ENCODE measurements at places on chromosomes 3 and 15.
A peak's percentile ranks its signal among the peaks of the same experiment; 100 is the strongest.

- DNase-seq = no peak
Observed at GRCh38 chr15:62807539-62808130, 234.9 kb upstream of the TPM1 start.

GRCh38 chr15:25937796-25938195 is 74.7 kb upstream of the ATP10A start:
- peak; percentile 35 for DNase-seq

- DNase-seq = no peak
Observed at GRCh38 chr3:46132565-46132964, 75.5 kb downstream of the CCR1 start.

DNA sequence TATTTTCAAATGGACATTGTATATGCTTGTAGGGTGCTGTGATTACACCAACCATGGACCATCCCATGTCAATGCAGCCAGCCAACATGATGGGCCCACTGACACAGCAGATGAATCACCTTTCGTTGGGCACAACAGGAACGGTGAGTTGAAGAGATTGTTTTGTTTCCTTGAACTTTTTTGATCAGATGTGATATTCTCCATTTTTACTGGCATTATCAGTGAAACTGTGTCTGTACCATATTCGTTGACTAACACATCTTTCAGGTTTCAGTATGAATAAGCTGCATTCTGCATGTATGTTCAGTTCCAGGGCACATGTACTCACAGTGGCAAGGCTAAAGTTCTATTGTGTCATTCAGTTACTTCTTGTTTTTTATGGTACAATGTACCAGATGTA is 655.2 kb downstream of the RBMS3 start:
- DNase-seq = no peak

- DNase-seq = peak; percentile 64
Observed at GRCh38 chr15:60070838-60071493, 66.9 kb downstream of the FOXB1 start.

GRCh38 chr15:55993804-55994560 is 570 bp upstream of the NEDD4 start:
- DNase-seq = peak; percentile 66

- peak; percentile 44 for DNase-seq
Observed at GRCh38 chr3:138833899-138834595, 681 bp downstream of the PIK3CB start.

DNA sequence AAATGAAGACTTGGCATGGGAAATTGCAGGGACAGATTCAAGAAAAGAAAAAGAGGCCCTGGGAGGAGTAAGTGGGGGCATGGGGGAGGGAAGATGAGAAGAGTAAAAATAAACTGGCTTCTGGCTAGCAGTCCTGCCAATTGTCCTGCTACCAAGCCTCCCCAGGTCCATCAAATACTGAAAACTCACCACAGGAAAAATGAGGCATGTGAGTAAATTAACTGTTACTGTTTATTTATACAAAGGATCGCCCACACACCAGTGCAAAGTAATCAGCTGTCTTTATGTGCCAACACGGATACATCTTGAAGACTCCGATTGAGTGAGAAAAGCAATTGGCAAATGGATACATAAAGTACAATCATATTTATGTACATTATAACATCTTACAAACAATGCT is 10.7 kb upstream of the KLHL25 start:
- DNase-seq = no peak

DNA sequence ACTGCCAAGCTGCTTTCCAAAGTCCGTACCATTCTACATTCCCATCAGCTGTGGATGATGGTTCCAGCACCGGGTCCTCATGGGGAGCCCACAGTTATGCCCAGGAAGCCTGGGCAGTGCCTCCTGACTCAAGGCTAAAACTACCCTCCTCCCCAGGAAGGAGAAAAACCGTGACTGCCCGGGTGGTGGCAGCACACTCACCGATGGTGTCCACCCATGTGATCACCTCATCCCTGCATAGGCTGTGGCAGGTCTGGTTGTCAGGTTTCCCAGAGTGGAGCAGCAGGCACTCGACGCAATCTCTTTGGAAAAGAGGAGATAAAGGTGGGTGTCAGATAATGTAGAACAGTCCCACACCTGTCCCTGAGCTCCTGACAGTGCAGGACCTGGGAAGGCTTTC is 38.6 kb downstream of the UMPS start:
- DNase-seq = no peak

GRCh38 chr15:46121441-46121840 is 486.6 kb downstream of the SQOR start:
- DNase-seq = no peak

- DNase-seq = peak; percentile 72
Observed at GRCh38 chr15:40838756-40839155, 5.1 kb upstream of the SPINT1 start.

GRCh38 chr15:77138167-77138522 is 67.2 kb upstream of the TSPAN3 start:
- DNase-seq = no peak

- no peak for DNase-seq
Observed at GRCh38 chr3:153978006-153978405, 143.2 kb upstream of the ARHGEF26 start.

GRCh38 chr3:155420881-155421486 is 127.5 kb upstream of the STRIT1 start:
- DNase-seq = no peak

- no peak for DNase-seq
Observed at GRCh38 chr3:173743111-173743510, 345.6 kb downstream of the NLGN1 start.

DNA sequence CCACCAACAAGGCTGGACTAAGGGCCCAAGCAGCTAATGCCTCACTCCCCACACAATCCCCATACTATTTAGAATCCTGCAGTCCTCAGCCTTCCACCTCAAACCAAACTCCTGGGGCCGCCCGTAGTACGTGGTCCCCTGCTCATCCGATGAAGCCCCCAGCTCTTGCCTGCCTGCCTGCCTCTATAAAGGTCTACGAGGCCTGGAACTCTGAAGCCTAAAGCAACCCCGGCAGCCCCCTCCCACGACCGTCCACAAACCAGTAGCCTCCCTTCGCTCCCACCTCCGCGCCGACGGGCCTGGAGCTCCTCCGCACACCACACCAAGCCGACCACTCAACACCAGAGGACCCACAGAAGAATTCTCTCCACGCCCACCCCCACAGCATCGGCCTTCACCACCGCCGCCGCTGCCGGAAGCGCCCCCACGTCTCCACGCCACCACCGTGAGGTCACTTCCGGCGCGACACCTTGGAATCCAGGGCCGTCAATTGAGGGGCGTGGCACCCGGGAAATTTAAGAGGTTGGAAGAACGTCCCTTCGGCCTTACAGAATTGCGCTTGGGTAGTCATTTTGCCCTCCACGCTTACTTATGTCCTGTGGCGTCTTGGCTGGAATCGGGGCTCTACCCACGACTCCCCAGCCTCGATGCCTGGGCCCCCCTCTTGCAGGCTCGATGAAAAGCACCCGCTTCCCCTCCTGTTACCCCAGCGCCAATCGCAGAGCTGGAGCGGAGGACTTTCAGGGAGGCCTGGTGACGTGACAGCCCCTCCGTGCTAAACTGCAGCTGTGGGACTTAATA is at the start of gene EDC3:
TSS of gene EDC3 (minus strand) at position 428 of the 801 bp plus-strand sequence. CDS start 20,900 bp downstream, outside the sequence.
- DNase-seq = peak; percentile 75

GRCh38 chr3:31223278-31223677 is 309.4 kb upstream of the STT3B start:
- DNase-seq = no peak

DNA sequence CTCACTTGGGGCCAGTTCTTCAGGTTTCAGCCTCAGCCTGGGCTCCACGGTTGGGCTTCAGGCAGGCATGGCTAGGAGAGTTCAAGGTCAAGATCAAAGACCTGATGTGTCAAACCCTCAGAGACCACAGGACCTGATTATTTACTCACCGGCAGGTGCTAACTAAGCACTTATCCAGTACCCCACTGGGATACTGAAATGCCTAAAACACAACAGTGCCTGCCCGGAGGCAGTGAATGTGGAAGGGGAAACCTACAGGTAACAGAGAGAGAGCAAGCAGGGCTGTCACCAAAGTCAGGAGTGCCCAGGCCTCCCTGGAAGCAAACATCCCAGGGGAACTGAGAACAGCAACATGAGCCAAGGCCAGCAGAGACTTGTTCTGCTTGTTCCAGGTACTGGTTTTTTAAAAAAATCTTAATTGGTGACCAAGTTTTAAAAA is 6.7 kb downstream of the IDH2 start:
- DNase-seq = no peak

GRCh38 chr3:107235193-107235927 is 141.9 kb upstream of the CCDC54 start:
- peak; percentile 11 for DNase-seq

GRCh38 chr3:30286811-30287210 is 319.6 kb upstream of the TGFBR2 start:
- peak; percentile 31 for DNase-seq

DNA sequence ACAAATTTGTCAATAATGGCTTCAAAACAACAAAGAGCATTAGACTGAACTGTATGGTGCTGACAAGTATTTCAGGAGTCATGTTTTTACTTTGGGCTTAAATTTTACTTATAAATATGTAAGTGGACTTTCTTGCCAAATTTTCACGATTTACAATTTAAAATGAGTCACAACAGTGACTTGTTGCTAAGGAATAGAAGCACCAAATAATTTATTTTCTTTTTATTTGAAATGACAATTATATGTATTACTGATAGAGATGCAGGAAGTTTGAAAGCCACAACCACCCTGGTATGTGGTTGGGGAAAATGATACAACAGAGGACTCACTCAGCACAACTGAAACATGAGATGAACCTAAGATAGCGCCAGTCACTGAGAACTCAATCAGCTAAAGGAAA is 90.3 kb downstream of the FMN1 start:
- peak; percentile 72 for DNase-seq

- peak; percentile 95 for DNase-seq
Observed at GRCh38 chr3:24128199-24129005, 183.3 kb downstream of the NR1D2 start.

GRCh38 chr3:123949641-123950040 is 11.4 kb downstream of the CCDC14 start:
- peak; percentile 85 for DNase-seq

DNA sequence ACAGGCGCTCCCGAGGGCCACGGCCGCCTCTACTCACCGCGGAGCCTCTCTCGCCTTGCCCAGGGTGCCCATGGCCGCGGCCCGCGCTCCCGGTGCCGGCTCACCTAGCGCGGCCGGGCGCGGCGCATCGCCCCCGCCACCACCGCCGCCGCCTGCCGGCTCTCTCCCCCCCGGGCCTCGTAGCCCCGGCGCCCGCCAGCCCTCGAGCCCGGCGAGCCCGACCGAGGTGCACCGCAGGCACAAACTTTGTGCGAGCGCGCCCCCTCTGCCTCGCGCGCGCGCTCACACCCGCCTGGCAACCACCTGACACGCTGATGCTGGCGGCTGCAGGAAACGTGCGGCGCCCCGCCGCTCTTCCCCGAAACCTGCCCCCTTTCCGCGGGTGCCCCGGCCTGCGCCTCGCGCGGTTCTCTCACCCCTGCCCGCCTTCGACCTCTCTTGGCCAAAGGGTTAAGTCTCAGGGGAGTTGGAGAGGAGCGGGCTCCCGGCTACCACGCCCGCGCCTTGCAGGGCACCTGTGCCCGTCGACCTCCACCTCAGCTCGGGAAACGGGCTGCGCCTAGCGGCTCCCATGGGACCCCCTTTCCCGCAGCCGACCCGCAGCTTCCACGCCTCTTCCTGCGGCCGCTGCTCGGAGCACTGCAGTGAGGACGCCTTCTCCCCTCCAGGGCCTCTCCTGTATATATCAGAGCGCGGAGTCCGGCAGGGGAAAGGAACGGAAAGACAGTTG is at the start of gene RASGRP1:
TSS of gene RASGRP1 (minus strand) at position 258 of the 730 bp plus-strand sequence. CDS start at position 72, 186 bp downstream.
- peak; percentile 45 for DNase-seq

Measured in AG10803 (cell line).